ENCODE measurements at places on chromosomes 7 and 10.

GRCh38 chr10:70699659-70700174 is 27.4 kb downstream of the ADAMTS14 start:
- DNase-seq, result no peak

- no peak for DNase-seq
Measured at GRCh38 chr7:101235522-101235921, 2.1 kb downstream of the CLDN15 start.

DNA sequence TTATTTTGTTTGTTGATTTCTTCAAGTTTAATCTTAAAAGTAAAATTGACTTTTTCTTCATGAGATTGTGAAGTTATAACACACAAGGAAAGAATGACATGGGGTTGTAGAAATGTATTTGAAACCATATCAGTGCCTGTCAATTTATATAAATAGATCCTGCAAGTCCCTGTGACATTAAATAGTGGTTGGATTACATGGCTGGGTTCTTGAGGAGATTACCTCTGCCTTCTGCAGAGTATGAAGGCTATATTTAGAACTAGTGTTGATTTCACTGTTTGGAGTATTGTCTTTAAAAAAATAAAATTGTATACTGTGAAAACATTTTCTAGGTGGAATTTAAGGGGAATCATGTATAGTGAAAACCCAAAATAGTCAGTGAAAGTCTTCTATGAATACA is 385.8 kb upstream of the SMIM30 start:
- DNase-seq, result no peak

DNA sequence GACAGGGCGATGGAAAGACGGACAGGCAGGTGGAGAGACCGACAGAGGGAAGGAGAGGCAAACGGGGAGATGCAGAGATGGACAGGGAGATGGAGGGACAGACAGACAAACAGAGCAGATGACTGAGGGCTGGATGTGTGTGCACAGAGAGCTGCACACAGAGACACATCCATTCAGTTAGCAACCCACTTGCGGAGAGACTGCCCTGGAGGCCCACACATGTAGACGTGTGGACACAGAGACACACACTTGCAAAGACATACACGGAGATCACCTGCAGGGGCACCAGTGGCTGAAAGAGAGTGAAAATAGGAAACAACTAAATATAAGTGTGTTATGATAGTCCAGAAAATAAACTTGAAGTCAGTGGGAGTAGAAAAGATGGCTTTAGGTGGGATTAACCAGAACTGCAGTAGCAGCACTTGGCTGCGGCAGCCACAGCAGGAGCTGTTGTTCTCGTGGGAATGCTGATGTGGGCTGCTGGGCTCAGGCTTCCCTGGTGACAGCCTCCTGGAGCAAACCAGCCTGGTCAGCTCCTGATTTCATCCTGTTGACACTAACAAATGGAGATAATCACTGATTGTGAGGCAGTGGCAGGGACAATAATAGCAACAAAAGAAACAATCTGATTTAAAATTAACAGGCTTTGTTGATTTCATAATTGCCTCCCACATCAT is 134.1 kb downstream of the CCNY start:
- DNase-seq, result no peak

DNA sequence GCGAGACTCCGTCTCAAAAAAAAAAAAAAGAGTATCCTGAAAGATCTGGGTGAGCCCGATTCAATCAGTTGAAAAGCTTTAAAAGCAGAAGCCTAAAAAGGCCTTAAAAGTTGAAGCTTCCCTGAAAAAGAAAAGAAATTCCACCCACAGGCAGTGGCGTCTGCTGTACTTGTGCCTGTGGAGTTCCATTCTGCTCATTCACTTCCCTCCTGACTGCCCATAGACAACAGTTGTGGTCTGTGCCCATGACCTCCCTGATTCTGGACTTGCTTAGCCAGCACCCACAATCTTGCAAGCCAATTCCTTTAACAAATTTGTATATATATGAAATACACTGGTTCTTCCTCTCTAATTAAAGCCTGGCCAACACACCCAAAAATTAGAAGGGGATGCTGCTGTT is 141.7 kb downstream of the DLG5 start:
- DNase-seq, result peak; percentile 67

DNA sequence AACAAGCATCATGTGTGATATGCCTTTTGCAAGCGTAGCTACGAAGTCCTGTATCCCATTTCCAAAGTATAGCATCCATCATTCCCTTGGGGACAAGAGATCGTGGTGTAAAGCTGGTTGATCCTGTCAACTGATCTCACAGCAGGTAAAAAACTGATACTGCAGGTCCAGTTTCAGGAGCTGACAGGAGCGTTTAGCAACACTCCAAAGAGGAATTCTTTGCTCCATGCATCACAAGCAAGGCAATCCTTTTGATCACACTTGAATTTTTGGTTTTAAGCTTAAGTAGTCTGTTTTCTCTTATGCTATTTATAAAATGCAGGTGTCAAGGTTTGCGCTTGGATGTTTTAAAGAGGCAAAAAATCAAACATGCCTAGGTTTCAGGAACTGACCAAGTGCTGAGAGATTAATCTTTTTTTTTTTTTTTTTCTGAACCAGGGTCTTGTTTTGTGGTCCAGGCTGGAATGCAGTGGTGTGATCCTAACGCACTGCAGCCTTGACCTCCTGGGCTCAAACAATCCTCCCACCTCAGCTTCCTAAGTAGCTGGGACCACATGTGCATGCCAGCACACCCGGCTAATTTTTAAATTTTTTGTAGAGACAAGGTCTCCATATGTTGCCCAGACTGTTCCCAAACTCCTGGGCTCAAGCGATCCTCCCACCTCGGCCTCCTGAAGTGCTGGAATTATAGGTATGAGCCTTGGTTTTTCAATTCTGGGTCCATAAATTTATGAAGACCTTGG is 1.8 kb upstream of the ZDHHC4 start:
- no peak for DNase-seq

Data from HT1080 (cell line).